ENCODE measurements at places on chromosomes 1 and 21.

DNA sequence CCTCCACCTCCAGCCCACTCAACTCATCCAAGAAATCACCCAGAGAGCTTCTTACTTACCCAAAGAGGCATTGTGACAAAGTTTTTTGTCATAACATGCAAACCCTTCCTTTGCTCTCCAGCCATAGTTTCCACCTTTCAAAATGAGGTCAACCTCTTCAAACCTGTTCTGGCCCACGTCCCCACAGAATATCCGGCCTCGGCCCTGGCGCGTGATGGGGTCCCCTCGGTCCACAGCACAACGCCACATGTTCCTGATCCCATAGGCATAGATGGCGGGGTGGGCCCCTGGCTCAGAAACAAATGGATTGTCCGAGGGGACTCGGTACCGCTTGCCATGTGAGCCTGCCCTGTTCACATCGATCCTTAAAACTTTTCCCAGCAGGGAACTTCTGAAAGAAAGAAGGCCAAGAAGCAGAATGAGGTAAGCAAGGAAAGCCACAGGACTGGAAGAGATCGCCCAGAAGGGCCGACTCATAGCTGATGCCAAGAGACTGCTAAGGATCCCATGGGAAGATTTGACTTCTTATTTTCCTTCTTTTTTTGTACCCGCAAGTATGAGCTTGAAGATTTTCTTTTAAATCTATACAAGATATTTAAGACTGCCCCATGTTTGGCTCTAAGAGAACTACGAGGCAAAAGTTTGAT is 7.8 kb downstream of the HHIPL2 start:
- DNase-seq: no peak

- DNase-seq: no peak
Observed at GRCh38 chr1:171654201-171654941, 1.9 kb upstream of the MYOC start.

DNA sequence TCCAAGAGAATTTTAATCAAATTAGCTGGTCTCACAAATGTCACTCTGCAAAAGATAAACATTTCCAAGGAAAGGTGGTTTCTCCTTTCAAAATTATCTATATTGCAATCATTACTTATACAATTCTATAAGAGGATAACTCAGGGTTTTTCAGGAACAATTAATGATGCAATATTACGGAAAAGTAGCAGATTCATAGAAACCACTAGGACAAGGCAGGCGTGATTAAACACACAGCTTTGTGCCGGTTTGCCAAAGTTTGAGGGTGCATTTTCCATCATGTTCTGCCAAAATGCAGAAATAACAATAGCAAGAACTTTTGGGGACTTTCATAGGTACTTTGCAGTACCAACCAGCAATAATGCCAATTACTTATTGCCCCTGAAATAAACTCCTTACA is 605 bp downstream of the TNFRSF9 start:
- DNase-seq: no peak

DNA sequence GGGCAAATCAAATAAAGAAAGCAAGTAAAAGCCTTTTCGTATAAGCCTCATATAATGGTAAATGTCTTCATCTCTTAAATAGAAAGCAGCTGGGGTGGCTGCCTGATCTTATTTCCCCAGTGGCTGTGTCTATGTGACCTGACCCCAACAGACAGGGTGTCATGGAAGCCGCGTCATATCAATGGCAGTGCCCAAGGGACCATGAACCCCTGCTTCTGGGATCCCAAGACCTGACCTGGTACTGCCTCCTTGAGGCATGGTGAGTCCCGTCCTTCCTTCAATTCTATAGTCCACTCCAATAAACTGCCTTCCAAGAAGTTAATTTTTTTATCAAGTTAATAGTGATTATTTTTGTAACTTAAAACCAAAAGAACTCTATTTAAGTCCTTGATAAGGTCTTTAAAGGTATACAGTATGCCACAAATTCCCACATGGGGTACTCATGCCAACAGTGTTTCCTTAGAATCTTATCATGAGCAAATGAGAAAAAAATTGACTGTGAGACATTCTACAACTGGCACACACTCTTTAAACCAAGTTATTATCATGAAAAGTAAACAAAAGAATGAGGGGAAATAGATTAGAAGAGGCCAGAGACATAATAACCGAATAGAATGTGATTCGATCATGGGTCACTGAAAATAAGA is 104.6 kb downstream of the ADSS2 start:
- no peak for DNase-seq

DNA sequence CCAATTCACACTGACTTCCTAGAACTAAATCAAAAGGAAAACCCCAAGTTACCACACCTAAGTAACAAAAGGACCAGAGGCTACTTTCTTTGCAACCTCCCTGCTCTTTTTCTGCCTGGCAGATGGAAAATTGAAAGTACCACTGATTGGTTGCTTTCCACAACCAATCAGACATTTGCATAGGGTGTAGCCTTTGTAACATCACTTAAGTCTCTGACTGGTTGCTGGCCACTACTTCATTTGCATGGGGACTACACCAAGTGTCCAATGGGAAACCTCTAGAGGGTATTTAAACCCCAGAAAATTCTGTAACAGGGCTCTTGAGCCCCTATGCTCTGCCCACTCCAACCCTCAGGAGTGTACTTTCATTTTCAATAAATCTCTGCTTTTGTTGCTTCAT is 365.0 kb downstream of the LTN1 start:
- DNase-seq: no peak

DNA sequence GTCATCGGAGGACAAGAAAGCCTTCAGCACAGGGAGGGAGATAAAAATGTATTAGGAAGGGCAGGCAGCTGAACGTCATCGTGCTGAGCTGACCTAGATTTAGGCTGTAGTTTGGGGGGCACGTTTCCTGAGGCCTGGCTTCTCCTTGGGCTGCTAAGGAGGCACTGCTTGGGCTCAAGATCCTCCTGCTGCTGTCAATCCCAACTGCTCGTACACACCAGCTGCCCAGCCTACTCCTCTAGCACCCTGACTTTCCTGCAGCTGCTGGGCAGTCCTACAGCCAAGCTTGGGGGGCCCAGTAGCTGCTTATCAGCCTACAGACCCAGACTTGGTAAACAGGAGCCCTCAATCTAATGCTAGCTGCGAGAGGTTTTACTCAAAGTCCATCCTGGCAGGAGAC is 6.2 kb downstream of the TMEM35B start:
- no peak for DNase-seq

DNA sequence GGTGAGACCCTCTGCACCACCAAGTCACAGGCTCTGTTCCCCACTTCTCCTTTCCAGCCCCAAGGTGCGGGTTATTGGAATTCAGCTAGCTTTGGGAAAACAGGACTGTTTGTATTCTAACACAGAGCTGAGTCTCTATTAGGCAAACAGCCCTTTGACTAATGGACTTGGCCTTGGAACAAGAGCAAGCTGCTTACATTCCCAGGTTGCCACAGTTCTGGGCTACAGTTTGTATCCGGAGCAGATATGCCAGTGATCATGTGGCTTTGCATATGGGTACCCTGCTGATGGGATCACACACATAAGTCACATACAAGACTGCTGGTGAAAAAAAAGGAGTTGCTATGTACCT is 110.5 kb upstream of the COA6 start:
- DNase-seq: no peak

DNA sequence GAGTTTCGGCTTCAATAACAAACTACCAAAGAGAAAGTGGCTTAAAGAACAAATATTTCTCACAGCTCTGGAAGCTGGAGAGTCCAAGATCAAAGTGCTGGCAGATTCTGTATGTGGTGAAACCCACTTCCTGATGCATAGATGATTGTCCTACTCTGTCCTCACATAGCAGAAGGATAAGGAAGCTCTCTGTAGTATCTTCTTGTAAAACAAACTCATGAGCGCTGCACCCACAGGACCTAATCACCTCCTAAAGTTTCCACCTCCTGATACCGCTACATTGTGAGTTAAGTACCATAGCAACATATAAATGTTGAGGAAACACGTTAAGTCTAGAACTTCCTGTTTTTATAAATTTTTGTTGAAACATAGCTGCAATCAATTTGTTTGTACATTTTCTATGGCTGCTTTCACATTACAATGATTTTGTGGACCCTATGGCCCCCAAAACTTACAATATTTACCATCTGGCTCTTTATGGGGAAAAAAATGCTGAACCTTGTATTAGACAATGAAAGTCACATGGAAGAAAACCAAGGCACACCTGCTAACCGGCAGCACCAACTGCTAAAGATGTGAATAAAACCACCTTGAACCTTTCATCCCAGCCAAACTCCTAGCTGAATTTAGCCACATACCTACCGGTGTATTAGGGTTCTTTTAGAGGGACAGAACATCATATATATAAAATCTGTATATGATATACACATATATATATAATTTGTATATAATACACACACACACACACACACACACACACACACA is 1423.4 kb downstream of the NCAM2 start:
- DNase-seq: no peak

- no peak for DNase-seq
Observed at GRCh38 chr1:76190749-76191424, 116.3 kb downstream of the ST6GALNAC3 start.

DNA sequence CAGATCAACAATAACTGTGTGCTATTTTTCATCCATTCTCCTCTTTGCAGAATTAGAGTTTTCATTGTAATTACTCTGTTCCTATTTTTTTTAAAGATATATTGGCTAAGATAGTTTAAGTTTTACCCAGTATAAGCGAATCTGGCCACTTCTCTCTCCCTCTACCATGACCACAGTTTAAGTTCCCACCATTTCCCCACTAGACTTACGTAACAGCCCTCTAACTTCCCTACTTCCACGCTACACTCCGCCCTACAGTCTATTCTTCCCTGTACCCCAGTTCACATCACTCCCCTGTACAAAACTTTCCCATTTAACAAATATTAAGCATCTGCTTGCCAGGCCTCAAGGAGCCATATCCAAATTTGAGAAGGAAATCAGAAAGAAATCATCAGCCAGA is 16.5 kb downstream of the CTSK start:
- no peak for DNase-seq

DNA sequence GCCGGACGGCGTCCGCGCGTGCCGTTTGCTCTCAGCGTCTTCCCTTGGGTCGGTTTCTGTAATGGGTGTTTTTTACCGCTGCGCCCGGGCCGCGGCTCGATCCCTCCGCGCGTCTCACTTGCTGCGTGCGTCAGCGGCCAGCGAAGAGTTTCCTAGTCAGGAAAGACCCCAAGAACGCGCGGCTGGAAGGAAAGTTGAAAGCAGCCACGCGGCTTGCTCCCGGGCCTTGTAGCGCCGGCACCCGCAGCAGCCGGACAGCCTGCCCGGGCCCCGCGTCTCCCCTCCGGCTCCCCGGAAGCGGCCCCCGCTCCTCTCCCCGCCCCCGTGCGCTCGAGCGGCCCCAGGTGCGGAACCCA is 159.8 kb downstream of the RUNX1 start:
- no peak for DNase-seq

DNA sequence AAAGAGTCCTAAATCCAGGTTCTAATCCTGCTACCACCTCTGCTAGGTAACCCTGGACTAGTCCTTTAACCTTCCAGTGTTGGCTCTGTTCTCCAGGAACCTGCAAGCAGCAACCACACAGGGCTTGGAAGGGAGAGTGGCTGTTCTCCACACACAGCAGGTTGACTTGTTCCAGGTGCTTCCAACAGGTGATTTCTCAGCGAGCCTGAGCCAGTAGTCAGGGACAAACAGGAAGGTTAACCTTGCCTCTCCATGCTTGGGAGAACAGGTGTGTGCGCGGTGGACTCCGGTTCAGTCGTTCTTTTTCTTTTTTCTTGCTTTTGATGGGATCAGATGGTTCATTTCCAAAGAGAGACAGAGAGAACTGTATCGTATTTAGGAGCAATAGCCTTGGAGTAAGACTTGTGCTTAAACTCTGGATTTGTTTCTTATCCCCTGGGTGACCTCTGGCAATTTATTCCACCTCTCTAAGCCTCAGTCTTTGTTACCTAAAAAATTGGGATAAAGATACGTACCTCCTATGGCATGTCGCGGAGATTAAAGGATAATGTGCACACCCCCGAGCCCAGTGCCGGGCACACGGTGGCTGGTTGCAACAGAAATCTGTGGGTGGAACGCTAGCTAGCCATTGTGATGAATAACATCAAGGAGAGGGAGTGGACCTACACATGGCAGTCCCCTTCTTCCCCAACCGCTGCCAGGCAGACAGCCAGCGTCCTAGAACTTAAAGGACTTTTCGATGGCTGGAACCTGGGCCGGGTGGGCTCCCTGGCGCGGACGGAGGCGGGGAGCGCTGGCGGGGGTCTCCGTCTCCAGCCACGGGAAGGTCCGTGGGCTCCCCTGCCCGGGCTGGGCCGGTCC is 583 bp upstream of the CACHD1 start:
- no peak for DNase-seq

DNA sequence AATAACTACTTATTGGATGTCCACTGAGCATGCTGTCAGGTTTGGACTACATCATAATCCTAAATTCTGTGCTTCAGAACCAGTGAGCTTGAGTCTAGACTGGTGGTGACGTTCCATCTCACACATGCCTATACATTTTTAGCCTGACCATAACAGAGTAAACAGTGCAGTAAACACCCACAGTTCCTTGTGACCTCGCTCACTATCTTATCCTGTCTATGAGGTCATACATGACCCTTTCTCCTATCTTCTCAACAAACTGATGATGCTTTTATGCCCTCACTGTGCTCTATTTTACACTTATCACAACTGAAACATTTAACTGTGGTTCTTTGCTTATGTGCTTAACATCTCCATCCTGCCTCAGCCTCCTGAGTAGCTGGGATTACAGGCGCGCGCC is 91.2 kb downstream of the ENAH start:
- DNase-seq: no peak

DNA sequence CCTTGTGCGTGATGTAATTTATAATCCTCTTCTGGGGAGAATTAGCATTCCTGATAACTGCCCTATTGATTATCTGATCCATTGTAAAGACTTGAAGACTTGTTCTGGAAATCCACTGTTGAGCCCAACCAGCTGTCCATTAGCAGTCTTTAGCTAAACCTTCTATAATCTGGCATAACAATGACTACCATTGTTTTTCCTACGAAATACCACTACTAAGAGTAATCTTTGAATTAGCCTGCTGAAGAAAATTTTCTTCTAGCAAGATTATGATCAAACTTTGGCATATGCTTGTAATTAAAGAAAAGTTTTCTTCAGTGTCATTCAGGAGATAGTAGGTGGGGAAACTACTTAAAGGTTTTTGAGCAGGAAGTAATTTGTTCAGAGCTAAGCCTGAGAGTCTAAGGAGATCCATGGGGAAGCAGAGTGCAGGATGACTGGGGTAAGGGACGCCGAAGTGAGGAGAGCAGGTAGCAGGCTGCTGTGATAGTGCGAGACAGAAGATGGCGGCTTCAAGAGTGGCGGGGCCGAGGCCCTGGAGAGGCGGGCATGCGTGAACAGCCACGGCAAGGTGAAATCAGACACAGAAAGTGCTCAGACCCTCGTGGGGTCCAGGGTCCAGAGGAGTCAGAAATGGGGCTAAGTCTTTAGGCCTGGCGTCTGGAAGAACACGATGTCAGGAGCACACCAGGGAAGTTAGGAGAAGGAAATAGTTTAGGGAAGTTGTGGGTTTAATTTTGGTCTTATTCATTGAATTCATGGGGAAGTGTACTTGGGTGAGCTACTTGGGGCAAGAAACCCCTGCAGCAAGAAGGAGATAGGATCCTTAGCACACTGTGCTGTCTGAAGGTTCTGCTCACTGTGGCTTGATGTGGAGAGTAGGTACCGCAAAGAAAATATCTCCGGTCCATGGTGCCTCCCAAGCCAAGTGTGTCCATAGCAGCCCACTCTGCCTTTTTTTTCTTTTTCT is 112.6 kb upstream of the ADAR start:
- DNase-seq: no peak
